ENCODE measurements at places on chromosomes 13 and 19.

- no peak overlapping the region for H3K4me3 ChIP-seq
- H3K27ac ChIP-seq = no peak overlapping the region
- no peaks in the 10 kb centered on the region for H3K27me3 ChIP-seq
These were observed 38.7 kb downstream of the ADGRE1 start for GRCh38 chr19:6925801-6926751.

DNA sequence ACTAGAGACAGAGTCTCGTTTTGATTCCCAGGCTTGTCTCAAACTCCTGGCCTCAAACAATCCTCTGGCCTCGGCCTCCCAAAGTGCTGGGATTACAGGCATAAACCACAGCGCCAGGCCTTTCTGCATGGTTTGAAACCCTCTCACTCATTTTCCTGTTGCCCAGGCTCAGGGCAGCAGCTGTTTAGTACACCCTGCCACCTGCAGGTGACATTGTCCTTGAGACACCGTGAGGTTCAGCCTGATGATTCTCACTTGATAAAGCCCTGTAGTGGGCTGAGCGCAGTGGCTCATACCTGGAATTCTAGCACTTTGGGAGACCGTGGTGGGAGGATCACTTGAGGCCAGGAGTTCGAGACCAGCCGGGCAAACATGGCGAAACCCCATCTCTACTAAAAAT is 12.5 kb downstream of the IL12RB1 start:
- no peak overlapping the region for H3K27ac ChIP-seq
- H3K27me3 ChIP-seq = peaks cover 2% of the 10 kb centered on the region
- no peak overlapping the region for H3K4me3 ChIP-seq
- no peaks in the 10 kb centered on the region for H3K36me3 ChIP-seq

DNA sequence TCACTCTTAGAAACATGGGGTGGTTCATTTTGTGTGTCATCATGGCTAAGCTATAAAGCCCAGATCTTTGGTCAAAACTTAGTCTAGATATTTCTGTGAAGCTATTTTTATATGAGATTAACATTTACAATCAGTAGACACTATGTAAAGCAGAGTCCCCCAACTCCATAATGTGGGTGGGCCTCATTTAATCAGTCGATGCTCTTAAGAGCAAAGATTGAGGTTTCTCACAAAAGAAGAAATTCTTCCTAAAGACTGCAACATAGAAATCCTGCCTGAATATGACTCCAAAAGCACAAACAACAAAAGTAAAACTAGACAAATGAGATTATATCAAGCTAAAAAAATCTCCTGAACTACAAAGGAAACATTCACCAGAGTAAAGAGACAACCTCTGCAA is 642.2 kb downstream of the DIAPH3 start:
- H3K4me1 ChIP-seq = peaks cover 15% of the 10 kb centered on the region
- H3K36me3 ChIP-seq = no peaks in the 10 kb centered on the region
- H3K27ac ChIP-seq = no peak overlapping the region

- H3K4me1 ChIP-seq = peaks cover 16% of the 10 kb centered on the region
- no peak overlapping the region for H3K4me3 ChIP-seq
- DNase-seq = no peak
- no peak overlapping the region for H3K27ac ChIP-seq
- H3K27me3 ChIP-seq = no peaks in the 10 kb centered on the region
- no peaks in the 10 kb centered on the region for H3K36me3 ChIP-seq
These were observed 5.8 kb upstream of the HSPH1 start for GRCh38 chr13:31167490-31167889.

GRCh38 chr13:93326234-93326811 is 99.7 kb downstream of the GPC6 start:
- no peak for DNase-seq
- H3K4me3 ChIP-seq = no peak overlapping the region
- no peak overlapping the region for H3K27ac ChIP-seq
- H3K36me3 ChIP-seq = no peaks in the 10 kb centered on the region

DNA sequence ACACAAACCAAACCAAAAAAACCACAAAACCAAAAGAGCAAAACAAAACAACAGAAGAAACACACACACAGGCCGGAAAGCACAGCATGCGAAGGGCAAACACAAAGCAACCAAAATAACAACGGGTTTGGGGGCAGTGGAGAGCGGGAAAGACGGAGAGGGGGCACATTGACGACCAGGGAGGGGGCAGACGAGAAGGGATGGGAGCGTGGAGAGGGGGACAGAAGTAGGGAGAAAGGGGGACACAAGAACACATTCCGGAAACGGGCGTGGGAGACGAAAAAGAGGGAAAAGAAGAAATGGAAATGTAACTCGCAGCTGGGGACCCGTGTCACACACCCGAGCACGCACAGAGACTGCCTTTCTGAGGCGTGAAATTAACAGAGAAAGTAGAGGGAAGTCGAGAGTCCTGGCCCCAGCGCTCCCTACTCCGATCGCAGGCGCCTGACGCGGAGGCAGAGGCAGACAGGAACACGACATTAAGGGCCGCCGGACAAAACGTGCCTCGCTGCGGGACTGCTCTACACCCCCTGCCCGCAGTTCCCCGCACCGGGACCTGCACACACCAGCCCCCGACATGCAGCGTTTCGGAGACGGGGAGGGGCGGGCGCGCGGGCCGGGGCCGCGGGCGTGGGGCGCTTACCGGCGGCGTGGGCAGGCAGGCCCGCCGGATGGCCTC is 652 bp downstream of the POU4F1 start:
- H3K27ac ChIP-seq = no peak overlapping the region
- H3K4me1 ChIP-seq = peaks cover 18% of the 10 kb centered on the region
- peaks cover 8% of the 10 kb centered on the region for H3K36me3 ChIP-seq
- peak overlapping the region; percentile 60 for H3K4me3 ChIP-seq

- H3K4me3 ChIP-seq = no peak overlapping the region
- peaks cover 4% of the 10 kb centered on the region for H3K27me3 ChIP-seq
- H3K36me3 ChIP-seq = no peaks in the 10 kb centered on the region
- H3K27ac ChIP-seq = peak overlapping the region; percentile 17
These were observed 37.8 kb downstream of the TNFSF14 start for GRCh38 chr19:6632002-6632621.

GRCh38 chr13:100630555-100630954 is 42.0 kb upstream of the GGACT start:
- H3K27ac ChIP-seq = no peak overlapping the region
- no peak for DNase-seq
- H3K27me3 ChIP-seq = no peaks in the 10 kb centered on the region
- H3K4me1 ChIP-seq = peaks cover 5% of the 10 kb centered on the region
- no peak overlapping the region for H3K4me3 ChIP-seq

- no peak for DNase-seq
- no peaks in the 10 kb centered on the region for H3K27me3 ChIP-seq
- no peak overlapping the region for H3K4me3 ChIP-seq
- H3K36me3 ChIP-seq = peaks cover 14% of the 10 kb centered on the region
- no peak overlapping the region for H3K27ac ChIP-seq
- no peaks in the 10 kb centered on the region for H3K4me1 ChIP-seq
These were observed 102.0 kb downstream of the KDM4B start for GRCh38 chr19:5070930-5071329.

DNA sequence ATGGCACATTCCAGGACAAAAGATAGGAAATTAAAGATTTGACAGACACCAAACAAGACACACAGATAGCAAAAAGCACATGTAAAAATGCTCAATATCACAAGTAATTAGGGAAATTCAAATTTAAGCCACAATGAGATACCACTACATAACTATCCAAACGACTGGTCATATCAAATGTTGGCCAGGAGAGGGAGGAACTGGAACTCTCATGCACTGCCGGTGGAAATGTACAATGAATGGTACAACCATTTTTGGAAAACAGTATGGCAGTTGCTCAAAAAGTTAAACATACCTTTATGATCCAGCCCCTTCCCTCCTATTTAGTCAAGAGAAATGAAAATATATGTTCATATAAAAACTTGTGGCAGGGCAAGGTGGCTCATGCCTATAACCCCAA is 36.8 kb upstream of the CYP2S1 start:
- no peak overlapping the region for H3K4me3 ChIP-seq
- DNase-seq = no peak
- peaks cover 13% of the 10 kb centered on the region for H3K27me3 ChIP-seq

DNA sequence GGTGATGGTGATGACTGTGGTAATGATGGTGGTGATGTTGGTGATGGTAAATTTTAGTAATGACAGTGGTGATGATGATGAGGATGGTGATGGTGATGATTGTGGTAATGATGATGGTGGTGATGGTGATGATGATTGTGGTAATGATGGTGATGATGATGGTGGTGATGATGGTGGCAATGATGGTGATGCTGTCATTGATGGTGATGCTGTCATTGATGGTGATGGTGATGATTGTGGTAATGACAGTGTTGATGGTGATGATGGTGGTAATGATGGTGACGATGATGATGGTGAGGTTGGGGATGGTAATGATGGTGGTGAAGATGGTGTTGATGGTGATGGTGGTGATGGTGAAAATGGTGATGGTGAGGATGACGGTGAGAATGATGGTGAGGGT is 11.7 kb upstream of the BCAT2 start:
- DNase-seq = no peak
- H3K27ac ChIP-seq = no peak overlapping the region
- no peaks in the 10 kb centered on the region for H3K27me3 ChIP-seq

DNA sequence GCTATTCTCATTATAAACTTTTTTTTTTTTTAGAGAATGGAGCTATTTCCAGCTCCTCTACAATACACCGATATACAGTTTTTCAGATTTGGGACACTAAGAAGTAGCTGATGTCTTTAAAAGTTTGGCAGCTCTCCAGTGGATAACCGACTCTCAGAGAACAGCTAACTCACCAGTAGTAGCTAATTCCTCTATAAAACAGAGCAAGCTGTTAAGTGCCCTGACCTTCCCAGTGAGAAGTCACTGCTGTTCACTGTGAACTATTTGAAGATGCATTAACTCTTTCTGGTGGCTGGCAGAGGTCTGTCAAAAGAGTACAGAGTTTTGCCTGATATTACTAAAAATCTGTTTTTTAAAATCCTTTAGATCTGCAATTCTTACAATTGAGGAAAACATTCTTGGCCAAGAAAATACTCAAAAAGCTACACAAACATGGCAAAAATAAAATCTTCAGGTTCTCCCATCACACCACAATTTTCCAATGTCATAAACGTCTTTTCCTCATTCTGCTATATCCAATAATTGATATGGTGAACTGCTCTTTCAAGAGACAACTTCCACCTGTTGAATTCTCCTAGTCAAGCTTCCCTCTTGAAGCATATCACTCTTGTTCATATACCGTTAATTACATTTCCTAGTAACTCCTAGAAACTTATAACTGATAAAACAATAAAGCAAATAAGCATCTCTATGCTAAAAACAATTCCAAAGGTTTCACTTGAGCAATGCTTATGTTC is 44.2 kb downstream of the TBC1D4 start:
- no peak overlapping the region for H3K4me3 ChIP-seq
- H3K36me3 ChIP-seq = no peaks in the 10 kb centered on the region
- H3K27ac ChIP-seq = no peak overlapping the region
- peaks cover 21% of the 10 kb centered on the region for H3K4me1 ChIP-seq
- no peak for DNase-seq

DNA sequence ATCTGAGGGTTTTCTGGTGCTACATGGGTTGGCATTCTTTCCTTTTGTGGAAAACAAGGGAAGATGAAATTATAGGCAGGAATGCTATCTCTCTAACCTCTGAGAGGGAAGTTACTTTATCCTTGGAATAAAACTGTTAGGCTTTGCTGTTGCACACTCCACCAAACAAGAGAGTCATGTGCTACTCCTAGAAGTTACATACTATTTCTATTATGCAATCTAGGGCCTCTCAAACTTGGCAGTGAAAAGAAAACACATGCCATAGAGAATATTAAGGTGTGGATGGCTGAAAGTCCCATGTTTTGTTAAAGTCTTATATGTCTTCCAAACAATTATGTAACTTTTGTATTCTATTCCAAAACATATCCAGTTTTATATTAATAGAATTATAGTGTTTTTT is 367.9 kb downstream of the SLC7A1 start:
- H3K4me1 ChIP-seq = no peaks in the 10 kb centered on the region
- H3K36me3 ChIP-seq = no peaks in the 10 kb centered on the region
- H3K27me3 ChIP-seq = peaks cover 2% of the 10 kb centered on the region
- H3K4me3 ChIP-seq = no peak overlapping the region
- H3K27ac ChIP-seq = no peak overlapping the region
